ENCODE measurements at places on chromosomes 7 and 10. TPM values are rescaled to one million over a fixed set of nuclear protein-coding genes. Genes with fewer than 3 reads are reported as not detected.

GRCh38 chr10:42953684-42954674 is 122.9 kb upstream of the RET start:
- no peak for DNase-seq

- DNase-seq = no peak
Observed at GRCh38 chr7:55303220-55303619, 61.9 kb upstream of the LANCL2 start.

GRCh38 chr7:30087371-30087770 is 47.4 kb upstream of the MTURN start:
- DNase-seq = no peak

- DNase-seq = no peak
Observed at GRCh38 chr10:96401036-96401435, 42.2 kb upstream of the OPALIN start.

DNA sequence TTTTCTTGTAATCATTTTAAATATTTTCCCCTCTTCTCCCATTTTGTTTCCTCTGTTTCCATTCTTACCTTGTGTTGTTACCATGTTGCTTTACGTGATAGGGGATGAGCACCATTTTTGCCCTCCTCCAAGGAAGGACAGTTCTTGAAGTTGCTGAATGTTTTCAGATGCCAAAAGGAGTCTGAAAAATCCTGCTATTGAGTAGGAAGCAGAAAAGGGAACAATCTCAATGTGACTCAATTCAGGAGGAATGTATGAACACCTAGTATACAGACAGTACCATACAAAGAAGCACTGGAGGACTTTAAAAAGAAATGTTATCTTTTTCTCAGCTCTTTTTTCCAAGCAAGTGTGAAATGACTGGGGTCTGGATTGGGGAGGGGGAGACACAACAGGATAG is 5.1 kb upstream of the NAMPT start:
- DNase-seq = no peak

GRCh38 chr7:130293521-130293920 is 560 bp downstream of the CPA4 start:
- no peak for DNase-seq

DNA sequence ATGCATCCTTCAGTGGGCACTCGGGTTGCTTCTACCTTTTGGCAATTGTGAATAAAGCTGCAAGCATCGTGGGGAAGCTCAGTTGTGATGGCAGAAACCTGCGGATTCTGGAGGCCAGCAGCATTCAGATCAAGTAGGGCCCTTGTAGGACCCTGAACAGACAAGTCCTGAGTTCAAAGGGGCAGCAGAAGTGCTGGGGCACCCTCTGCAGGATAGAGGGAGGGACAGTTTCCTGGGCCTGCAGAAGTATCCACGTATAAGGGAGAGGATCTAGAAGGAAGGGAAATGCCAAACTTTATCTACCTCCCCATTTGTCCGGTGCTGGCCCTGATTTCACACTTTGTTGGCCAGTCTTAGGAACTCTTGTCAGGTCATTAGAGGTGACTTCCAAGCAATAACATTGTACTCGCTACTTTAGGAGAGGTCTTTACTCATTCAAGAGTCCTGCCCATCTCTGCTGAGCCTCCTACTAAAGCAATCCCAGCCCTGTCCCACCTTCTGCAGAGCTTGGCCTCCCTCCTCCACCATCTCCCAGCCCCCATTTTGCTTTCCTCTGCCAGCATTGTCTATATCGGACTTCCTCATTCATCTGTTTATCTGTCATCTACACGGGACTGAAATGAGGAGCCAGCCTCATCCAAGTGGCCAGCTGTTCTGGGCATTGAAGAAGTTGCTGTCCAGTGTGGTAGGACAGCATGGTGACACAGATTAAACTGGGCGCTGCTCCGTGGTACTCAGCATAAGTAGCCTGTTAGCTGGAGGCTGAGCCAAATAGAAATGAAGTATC is 26.6 kb upstream of the R3HCC1L start:
- no peak for DNase-seq

The LRIT1 gene
- not detected for total RNA-seq

The ANKRD30A gene
- total RNA-seq = not detected

The HOXA5 gene
- total RNA-seq = 0.62 TPM

The EPHB6 gene
- total RNA-seq = 24.6 TPM

The CLRN3 gene
- not detected for total RNA-seq

The KNDC1 gene
- total RNA-seq = 15.1 TPM

The CYP3A5 gene
- 2.9 TPM for total RNA-seq

All from ovary (tissue), 10 donors.